GOT3 (cell line): ENCODE measurements at places on chromosomes 6 and 20.

- DNase-seq = no peak
Observed at GRCh38 chr20:63141531-63141930, 74.4 kb downstream of the YTHDF1 start.

DNA sequence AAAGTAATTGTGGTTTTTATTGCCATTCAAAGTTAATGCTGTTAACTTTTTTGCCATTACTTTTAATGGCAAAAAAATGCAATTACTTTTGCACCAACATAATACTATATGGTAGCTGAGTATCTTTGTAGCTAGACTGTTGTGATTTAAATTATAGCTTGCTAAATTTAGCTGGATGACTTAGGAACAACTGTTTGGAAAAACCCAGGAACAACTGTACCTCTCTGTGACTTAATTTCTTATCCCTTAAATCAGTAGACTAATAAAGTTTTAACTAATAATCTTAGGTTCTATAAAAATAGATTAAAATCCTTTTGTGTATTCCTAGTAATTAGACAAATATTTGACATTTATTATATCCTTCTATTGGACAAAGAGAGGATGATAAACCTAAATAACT, 268.2 kb downstream of the TENT5A start:
- DNase-seq = no peak

DNA sequence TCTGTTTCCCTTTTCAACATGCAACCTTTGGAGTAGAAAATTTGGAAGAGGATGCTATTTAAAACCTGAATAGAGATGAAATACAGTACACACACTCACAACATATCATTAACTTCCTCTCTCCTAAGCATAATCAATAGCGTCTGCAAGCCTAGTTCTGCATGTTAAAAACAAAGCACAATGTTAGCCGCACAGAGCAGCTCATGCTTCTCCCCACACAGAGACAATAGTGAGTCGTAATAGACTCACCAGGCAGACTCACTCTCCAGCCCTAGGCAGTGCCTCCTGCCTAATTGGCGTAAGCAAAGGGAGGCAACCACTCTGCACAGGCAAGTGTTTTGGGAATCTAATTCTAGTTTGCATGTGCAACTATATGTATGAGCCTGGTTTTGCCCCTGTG, 45.8 kb upstream of the ARID1B start:
- DNase-seq = no peak

GRCh38 chr6:170434821-170435155, 118.3 kb downstream of the PSMB1 start:
- DNase-seq = no peak
